ENCODE measurements at places on chromosomes 7 and 10.

DNA sequence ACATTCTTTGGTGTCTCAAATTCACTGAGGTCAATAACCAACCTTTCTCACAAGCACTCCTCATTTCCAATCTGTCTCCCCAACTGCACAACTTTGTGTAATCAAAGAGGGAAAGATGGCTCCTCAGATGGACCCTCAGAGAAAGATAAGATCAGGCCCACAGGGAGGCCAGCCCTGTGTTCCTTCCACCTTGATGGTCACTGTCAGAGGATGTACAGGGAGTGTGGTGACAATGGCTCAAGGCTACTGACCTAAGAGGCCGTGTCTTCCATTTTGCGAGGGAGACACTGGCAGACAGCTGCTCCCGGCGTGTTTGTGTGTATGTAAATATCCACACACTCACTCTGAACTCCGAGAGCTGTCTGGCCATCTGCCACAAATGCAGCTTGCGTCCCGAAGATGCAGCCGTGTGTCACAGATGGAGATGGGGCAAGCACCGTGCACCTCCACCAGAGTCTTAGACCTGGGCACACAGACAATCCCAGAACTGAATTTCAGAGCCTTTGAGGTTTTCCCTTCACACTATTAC, 712.1 kb upstream of the NRP1 start:
- no peak for DNase-seq

GRCh38 chr7:84847790-84848189, 339.1 kb downstream of the SEMA3D start:
- no peak for DNase-seq

- no peak for DNase-seq
Measured at GRCh38 chr7:130345136-130345535, 520 bp downstream of the CPA5 start.

DNA sequence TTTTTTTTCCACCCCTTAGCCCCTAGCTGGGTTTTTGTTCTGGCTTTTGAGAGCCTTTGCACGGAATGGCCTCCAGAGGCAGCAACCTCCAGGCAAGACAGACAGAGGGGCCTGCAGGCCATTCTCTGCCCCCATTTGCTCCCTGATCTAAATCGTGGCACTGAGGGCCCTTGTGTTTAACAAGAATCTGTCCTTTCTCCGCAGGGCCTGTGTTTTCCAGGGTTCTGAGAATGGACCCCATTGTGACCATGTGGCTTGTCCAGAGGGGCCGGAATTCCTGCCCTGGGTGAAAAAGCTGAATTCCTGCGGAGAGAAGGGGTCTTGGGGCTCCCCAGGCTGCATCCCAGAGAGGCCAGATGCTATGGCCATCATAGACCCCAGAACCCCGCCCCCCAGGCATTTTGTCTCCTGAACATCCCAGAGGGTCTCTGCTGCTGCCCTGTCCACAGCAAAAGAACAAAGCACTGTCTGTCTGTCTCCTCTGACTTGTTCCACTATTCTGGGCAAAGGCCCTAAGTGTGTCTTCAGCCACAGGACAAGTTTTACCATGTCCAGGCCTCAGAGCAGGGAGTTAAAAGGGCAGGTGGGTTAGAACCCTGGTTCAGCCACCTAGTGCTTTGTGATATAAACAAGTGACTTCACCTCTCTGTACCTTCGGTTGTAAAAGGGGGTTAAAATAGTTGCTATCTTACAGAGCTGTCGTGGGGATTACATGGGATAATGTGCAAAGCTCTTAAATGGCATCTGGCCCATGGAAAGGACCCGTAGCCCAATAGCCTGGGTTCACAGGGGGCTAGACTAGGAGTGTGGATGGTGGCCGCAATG, 155.6 kb downstream of the SH3PXD2A start:
- no peak for DNase-seq

- DNase-seq = no peak
Measured at GRCh38 chr7:86949779-86950260, 109.6 kb downstream of the ELAPOR2 start.

DNA sequence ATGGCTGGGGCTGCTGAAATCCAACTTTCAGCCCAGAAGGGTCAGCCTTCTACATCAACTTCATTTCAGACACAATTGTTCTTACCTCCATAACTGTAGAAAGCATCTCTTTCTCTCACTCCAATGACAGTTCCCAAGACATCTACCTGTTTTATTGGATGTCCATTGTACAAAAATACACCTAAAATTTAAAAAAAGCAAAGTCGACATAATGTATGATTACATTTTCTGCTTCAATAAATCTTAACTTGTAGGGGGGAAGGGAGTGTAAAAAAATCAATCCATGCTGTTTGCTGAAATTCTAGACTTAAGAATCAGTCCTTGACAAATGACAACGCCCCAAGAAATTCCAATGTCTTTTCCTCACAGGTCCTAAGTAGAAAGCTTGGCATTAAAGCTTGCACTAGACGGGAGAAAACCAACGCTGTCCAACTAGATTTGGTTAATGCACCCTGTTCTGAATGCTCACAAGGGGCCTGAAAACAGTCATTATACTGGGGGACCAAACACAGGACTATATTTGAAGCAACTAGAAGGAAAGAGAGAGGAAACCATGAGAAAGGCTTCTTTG, 7.5 kb downstream of the STN1 start:
- no peak for DNase-seq

- no peak for DNase-seq
Measured at GRCh38 chr7:95295397-95295796, 28.9 kb downstream of the PON1 start.

GRCh38 chr10:36534471-36535002, 590.9 kb upstream of the ANKRD30A start:
- DNase-seq = no peak

DNA sequence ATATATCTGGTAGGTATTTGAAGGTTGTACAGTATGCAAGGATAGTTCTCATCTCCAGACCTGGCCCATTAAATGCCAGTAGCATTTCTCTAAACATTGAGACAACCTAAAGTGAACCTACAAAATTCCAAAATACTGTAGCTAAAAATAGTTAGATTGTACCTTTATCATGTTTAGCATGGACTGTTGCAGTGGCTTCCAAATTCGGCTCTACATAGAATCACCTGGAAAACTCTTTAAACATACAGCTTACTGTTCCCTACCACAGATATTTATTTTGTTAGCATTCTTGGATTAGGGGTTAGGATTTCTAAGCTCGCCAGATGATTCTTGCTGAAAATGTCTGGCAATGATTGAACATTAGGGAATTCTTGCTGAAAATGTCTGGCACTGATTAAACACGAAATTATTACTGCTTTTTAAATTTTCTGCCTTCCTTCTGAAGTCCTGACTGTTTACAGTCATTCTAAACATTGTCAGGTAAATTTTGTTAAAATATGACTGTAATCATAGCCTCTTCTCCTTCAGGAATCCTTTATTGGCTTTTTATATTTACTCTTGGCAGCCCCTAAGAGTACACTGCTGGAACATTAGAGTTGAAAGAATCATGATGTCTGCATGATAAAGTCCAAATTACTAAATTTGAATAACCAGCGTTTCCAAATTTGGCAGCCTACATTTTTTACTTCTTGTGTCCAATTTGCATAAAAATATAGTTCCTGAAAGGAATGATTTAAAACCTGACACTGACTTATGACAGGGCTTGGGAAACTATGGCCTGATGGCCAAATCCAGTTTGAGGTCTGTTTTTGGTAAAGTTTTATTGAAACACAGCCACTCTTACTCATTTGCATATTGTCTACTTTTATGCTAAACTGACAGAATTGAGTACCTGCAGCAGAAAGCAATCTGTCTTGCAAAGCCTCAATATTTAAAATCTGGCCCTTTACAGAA, 40.3 kb downstream of the SHOC2 start:
- DNase-seq = no peak

DNA sequence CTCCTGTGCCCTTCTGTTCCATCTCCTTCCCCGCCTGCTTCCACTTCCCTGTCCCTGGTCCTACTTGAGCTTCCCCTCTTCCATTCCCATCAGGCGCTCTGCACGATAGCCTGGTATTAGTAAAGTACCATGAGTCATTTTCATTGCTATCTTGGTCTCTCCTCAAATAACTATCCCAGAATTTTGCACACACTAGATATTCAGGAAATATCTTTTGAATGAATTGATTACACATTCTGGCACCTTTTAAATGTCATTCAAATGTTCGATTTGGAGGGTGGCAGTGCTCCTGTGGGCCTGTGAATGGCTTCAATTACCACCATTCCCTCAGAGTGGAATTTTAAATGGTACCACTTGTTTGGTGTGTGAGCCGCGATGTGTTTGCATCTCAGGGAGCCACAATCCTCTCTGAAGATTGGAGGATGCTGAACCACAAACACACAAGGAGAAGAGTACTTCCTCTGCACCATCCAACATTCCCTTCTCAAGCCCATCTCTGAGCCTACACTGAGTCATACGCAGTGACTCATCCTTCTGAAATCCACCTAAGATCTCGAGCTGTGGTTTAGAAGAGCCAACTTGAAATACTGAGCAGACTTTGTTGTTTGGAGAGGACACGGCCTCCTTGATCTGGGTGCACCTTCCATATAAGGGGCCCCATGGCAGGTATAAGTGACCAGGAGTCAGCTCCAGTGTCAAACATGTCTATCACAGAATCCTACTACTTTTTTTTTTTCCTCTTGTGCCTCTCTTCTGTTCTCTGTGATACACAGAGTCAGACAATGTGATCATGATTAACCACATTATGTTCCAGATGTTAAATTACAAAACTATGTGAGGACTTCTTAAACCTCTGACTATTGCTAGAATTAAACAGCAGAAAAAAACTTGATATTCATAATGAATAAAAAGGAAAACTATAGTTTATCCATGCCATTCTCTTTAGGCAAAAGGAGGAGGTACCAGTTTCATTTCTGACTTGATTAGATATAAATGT, 81.9 kb downstream of the BMPER start:
- no peak for DNase-seq

DNA sequence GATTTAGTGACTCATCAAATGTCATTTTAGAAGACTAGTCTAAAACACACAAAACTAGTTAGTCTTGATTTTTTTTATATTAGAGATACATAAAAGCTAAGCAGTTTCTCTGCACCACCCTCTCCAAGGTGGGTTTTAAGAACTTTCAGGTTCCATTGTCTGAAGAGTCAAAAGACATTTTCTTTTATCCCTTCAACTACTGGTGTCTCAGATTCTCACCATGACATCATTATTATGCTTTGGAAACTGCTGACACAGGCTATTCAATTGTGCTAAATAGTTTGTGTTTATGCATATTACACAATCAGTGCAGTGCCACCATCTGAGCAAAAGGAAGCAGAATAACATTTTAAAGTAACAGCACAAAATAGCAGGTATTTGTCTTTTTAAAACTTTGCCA, 52.2 kb downstream of the IGF2BP3 start:
- DNase-seq = no peak

DNA sequence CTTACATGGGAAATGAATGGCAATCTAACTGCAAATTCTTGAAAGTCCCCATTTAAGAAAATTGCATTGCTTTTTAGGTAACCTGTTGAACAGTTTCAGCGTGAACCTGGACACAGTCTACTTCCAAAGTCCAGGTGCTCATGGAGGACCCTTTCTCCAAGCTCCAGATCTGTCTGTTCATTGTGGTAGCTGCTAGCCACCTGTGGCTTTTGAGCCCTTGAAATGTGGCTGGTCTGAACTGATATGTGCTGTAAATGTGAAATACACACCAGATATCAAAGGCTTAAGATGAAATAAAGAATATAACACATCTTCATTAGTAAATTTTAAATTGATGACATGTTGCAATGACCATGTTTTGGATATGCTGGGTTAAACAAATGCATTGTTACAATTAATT, 4.2 kb downstream of the CACNB2 start:
- DNase-seq = no peak

DNA sequence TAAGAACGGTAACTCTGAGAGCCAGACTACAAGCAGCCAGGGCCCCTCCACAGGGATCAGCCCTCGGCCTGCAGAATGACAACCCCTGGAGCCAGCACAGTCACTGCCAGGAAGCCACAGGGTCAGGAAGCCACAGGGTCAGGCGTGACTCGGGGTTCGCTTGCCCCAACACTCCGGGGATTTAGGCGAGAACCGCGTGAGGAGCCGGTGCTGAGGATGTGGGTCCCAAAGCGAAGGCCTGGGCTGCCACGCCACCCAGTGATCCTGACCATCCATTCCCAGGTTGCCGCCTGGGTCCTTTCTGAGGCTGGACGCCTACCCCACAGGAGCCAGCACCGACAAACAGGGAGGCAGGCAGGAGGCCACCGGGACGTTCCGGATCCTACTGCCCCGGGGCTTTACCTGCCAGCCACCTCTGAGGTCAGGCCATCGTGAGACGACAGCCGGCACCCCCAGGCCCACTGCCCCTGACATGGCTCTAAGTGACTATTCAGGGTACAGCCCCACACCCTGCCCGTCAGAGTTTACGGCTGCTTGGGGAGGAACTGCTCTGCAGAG, 228.6 kb downstream of the ELFN1 start:
- peak; percentile 91 for DNase-seq

DNA sequence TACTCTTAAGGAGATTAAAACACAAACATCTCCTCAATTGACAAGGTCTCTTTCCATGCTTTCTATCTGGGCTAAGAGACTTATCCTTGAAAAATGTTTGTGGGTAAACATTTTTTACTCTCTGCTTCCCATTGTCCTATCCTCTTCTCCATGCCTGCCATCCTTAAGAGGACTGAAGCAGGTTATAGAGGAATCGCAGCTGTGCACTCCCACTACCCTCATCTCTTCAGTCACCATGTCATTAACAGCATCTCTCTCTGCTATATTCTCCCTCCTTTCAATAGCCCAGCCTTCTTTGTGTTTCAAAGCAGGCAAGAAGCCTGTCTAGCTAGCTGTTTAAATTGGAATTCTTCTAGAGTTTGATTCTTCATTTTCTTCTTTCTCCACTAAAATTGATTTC, 22.6 kb downstream of the COL1A2 start:
- DNase-seq = no peak

DNA sequence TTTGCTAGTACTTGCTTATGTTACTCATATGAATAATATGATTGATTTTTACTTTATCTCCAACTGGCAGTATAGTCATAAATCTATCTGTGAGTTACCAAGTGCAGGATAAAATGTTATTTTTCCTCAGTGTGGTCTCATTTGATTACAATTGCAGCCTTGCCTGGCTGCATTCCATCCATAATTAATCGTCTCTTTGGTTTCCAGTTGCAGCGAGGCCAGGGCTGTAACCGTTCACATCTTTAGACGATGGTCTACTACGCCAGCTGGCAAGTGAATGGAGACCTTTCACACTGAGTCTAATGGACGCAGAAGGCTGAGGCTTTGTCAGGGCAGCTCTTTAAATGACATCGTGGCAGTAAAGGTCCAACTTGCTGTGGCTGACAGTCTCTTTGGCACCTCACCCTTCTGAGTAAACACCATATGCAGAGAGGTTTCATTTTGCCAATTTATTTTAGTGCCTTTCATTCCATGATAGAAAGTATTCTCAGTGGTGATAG, 84.0 kb downstream of the ARL4A start:
- DNase-seq = no peak

GRCh38 chr7:69953136-69954067, 355.1 kb downstream of the AUTS2 start:
- DNase-seq = no peak

- no peak for DNase-seq
Measured at GRCh38 chr7:149462101-149462520, 1.2 kb upstream of the ZNF777 start.

GRCh38 chr10:16259726-16260125, 177.1 kb upstream of the PTER start:
- DNase-seq = no peak

- DNase-seq = no peak
Measured at GRCh38 chr10:120508393-120508792, 51.4 kb downstream of the PLPP4 start.

- DNase-seq = no peak
Measured at GRCh38 chr7:91812388-91812787, 68.1 kb downstream of the MTERF1 start.
